ENCODE measurements at places on chromosomes 12 and 14.

DNA sequence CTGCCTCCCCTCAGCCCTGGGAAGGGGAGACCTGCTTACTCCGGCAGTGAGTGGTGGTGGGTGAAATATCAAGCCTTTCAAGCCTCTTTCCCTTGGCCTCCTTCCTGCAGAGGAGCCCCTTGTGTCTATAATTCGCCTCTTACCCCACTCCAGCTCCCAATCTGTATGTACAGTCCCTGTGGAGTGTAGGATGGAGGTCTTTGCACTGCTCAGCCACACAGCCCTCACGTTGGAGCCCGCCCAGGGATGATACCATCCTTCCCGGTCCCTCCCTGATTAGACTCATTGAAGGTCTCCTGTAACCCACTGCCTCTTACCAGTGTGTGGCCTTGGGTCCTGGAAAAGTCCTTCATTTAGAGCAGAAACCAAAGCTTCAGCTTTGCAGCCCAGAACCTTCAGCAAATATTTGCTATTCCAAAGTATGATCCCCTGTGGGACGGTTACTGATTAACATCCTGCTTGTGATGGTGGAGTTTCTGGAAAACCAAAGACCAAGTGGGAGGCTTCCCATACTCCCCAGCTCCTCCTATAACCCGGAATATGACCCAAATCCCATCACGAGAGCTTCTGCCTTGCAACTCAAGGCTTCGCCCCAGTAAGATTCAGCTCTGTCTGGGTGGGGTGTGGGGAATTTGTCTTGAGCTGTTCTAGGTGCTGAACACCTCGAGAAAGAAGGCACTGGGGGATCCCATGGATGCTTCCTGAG, at the start of gene SERPINA10:
Gene SERPINA10, minus strand, starts transcription at position 397 of the 706 bp plus-strand sequence. CDS start 2,675 bp downstream, outside the sequence.
- DNase-seq, result no peak

DNA sequence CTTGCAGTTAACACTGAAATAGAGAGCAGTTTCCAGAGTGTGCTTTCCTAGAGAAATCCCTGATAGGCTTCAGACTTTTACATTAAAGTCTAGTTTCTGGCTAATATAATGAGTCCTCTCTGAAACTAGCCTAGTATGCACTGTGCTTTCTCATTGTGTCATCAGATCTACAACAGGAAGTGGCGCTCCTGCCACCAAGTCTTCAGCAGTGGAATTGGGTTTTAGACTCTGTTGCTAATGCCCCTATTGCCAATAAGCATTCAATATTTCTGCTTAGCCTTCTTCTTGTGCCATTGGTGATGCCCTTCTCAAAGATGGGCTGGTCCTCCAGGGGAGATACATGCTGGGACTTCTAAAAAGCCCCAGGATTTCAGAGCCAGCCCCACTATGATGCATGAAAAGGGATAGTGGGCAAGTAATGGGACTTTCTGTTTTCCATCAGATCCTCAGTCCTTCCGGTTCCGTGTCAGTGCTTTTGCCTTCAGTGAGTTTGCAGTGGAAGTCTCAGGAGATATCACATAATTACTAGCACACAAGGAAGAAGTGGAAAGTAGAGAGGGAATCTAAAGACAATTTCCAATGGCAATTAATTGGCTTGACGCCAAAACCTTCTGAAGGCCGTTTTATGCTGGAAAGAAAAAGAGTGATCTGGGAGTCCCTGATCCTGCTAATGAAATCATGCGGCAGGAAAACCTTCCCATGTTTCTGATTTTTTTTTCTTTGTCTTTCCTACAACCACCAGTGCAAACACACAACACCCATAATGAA, 50.0 kb downstream of the SSPN start:
- DNase-seq, result no peak

DNA sequence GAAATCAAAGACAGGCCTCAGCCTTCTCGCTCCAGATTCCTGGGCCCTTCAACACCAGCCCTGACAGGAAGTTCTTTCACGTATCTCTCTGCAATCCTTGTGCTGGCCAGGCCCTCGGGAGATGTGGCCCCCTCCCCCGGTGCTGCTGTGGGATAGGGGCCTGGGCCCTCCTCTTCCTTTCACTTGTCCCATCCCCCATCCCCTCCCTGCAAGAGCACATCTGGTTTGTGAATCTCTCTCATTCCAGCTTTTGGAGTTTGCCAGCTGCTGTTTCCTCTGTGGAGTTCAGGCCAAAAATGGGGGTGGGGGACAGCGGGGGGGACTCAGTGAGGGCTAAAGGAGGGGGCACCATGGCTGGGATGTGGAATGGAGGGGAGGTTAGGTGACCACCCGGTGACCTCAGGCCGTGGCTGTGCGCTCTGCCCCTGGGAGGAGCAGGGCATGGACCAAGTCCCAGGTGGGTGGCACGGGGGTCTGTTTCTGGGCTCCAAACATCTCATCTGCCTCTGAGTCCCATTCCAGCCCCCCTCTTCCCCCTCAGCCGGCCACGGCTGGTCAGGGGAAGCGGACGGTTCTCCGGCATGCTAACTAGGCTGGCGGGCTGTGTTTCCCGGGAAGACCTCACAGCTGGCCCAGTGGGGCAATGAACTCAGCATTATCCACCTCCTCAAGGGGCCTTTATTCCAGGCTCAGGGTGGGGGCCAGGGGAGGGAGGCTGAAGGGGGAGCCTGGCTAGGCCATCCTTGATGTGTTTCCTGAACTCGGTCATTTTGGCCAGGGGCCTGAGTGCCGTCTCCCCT, 7.4 kb downstream of the LRP1 start:
- no peak for DNase-seq

DNA sequence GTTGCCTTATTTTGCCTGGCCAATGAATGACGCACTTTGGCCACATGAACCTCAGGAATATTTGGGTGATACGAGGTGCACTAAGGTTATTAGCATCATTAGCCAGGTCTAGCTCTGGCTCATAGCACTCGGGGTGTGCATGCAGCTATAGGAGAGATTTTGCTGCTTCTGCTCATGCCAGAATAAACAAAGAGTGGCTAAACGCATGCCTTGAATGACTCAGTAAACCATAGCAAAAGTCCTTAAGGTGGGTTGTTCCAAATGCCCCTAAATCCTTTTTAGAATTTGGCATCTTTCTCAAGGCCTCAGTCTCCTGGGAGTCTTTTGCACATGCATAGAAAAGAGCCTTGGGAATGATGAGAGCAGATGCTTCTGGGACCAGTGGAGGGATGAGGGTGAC, 343.7 kb upstream of the FKBP4 start:
- DNase-seq, result no peak

- DNase-seq, result no peak
Observed at GRCh38 chr14:60862283-60862682, 118.6 kb downstream of the TRMT5 start.

- no peak for DNase-seq
Observed at GRCh38 chr12:2541631-2542204, 253.1 kb upstream of the FKBP4 start.

GRCh38 chr12:93056971-93057535, 128.0 kb upstream of the EEA1 start:
- DNase-seq, result no peak

DNA sequence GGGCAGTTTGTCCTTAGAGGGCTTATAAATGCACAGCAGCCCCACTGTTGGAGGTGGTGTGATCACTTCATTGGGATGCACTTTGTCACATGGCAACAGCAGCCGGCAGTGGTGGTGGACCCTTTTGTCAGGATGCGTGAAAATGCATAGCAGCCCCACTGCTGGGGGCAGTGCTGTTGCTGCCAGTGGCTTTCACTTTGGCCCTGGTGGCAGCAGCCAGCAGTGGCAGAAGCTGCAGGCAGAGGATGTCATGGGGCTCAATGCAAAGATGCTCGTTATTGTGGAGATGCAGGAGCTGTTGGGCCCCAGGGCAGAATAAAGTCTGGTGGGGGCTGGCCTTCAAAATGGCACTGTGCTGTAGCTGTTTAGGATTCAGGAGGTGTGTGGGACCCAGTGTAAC, 173.0 kb upstream of the DAAM1 start:
- DNase-seq, result no peak

DNA sequence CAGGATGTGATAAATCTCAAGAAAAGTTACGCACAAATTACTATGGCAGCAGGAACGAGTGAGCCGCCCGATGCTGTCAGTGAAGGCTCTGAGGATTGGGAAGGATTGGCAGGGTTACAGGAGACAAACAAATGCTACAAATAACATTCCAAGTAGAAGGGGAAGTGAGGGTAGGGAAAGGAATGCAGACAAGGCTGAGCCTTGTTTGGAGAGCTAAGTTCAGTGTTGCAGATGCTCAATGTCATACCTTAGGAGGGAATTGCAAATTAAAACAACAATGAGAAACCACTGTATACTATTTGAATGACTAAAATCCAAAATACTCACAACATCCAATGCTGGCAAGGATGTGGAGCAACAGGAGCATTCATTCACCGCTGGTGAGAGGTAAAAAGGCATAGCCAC, 1.3 kb downstream of the CLEC9A start:
- no peak for DNase-seq

DNA sequence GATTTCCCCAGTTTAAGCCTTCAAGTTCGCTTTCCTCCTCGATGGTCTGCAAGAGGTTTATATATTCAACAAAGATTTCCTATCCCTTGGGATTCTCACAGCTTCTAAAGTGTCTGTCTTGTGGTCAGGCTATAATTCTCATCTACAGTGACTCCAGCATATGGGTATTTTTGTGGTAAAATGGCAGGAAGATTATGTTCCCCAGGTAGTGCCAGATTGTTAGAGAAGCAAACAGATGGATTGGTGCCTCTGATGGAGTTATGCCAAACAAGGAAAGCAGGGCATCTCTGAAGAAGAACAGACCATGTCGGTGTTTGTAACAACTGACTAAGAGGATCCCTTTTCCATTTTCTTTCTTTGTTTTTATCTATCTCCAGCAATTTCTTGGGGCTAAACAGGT, 5.5 kb upstream of the CCDC175 start:
- no peak for DNase-seq

- no peak for DNase-seq
Observed at GRCh38 chr12:24979976-24980730, 31.3 kb upstream of the BCAT1 start.

- no peak for DNase-seq
Observed at GRCh38 chr12:21828136-21828775, 53.8 kb upstream of the KCNJ8 start.

DNA sequence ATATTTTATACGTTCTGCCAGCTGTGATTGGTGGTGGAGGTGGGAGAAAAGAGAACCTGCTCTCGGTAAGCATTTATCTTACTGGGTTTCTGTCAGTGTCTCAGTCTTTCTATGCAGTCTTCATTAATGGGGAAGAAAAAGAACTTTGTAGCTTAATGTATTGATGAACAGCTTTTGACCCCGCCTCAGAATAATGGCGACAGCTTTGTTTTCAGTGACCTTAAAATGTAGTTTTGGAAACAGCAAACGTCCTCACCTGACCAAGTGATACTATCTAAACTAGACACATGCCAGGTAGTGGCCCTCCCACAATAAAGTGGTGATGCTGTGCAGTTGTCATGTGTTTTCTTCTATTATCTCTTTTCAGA, 1.4 kb downstream of the DACT1 start:
- no peak for DNase-seq

- no peak for DNase-seq
Observed at GRCh38 chr12:7512553-7512952, 9.0 kb upstream of the CD163 start.

DNA sequence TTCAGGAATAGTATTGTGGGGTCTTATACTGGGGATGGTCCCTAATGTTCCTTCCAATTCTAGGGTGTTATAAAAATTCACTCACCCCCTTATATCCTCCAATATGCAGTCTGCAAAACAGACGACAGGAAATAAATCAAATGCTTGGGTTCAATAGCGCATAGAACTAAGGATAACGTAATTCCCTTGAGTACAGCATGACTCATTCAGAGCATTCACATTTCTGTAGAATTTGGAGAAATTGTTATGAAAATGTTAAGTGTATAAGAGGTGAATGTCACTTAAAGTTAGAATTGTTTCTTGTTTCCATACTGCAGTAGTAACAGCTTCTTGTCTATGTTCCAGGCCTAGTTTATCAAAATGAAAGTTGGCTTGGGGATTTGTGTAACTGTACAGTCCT, 271.4 kb downstream of the RPS29 start:
- no peak for DNase-seq

DNA sequence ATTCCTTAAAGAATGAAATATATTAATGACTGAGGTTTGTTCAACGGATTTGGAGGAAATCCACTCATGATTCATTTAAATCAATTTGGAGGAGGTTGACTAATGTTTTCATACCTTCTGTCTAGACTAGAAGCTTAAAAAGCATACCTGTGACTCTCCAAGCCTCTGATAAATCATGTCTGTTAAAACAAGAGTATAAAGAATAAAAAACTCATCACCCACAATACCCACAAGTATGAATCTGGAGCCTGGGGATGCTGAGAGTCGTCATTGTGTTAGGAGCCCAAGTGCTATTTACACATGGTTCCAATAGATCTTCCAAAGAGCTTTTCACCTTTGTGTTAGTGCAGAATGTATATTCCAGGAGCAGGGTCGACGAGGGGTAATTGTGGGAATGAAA, 86.8 kb upstream of the ADAMTS20 start:
- DNase-seq, result no peak

- no peak for DNase-seq
Observed at GRCh38 chr12:90908465-90908864, 46.5 kb downstream of the CCER1 start.

GRCh38 chr12:125069616-125070015, 4.4 kb downstream of the AACS start:
- no peak for DNase-seq

GRCh38 chr12:52687497-52688385, 7.5 kb upstream of the KRT1 start:
- DNase-seq, result no peak

DNA sequence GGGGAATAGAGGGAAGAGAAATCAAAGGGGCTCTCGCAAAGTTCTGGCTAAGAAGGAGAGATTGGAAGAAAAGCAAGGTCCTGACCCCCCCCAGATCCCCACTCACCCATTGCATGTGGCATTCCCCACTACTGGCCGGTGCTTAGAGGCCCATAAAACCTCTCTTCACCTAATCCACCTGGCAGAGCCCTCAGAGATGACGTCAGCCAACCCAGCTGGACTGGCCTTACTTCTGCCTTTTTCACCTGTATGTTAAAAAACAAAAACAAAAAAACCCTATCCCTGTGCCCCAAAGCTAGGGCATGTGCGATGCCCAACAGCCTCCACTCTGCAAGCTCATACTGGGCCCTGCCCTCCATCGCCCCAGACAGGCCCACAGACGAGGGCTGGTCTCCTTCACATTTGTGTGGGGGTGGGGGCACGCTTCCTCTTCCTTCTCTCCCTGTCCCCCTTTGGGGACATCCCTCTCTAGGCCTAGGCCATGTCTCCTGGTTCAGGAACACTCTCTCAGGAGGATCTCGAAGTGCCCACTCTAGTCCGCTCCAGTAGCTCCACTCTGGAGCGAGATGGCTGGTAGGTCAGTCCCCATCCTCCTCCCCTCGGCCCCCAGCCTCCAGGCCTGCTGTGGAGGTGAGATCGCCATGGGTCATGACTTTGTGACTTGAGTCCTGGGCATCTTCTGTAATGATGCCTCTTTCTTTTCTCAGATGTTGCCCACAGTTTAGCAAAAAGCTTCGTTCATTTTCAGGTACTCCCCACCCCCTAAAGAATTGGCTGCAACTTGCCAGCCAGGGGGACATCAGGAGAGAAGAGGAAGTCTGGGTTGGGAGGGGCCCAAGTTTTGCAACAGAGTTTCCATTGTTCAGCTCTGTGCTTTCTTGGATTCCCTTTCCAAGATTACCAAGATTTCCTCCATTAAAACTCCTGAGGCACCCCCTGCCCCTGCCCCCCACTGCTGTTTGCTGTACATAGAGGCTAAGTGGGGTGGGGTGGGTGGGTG, 37.0 kb downstream of the FIGNL2 start:
- DNase-seq, result no peak

Data from GM12864 (cell line).